RPMI8226 (cell line): ENCODE measurements at places on chromosomes 12 and 14.

GRCh38 chr14:97282210-97283004 lies 485.2 kb downstream of the VRK1 start:
- no peak for DNase-seq

DNA sequence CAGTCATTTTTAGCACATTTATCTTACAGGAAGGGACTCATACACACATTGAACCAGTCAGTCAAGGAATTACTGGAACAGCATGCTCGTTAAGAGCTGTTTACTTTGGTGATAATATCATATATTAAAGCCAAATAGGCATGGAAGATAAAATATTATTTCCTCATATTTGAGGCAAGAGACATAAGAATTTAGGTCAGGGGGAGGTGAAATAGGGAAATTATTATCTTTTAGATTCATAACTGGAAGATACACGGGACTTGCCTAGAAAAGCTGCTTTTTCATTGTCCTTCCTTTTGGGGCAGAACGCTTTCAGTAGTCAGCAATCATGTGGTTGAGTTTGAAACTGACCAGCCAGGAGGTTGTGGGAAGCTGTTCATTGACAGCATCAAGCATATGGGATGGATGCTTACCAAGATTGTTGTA lies 72.5 kb downstream of the NTN4 start:
- DNase-seq = no peak

- DNase-seq = no peak
These were observed 33.2 kb upstream of the HELB start for GRCh38 chr12:66269142-66269541.

GRCh38 chr12:44851586-44851985 lies 24.5 kb downstream of the NELL2 start:
- no peak for DNase-seq

- DNase-seq = no peak
These were observed 54.3 kb upstream of the FRMD6 start for GRCh38 chr14:51597261-51598001.

GRCh38 chr12:104682790-104683279 lies 226.1 kb downstream of the CHST11 start:
- DNase-seq = no peak

DNA sequence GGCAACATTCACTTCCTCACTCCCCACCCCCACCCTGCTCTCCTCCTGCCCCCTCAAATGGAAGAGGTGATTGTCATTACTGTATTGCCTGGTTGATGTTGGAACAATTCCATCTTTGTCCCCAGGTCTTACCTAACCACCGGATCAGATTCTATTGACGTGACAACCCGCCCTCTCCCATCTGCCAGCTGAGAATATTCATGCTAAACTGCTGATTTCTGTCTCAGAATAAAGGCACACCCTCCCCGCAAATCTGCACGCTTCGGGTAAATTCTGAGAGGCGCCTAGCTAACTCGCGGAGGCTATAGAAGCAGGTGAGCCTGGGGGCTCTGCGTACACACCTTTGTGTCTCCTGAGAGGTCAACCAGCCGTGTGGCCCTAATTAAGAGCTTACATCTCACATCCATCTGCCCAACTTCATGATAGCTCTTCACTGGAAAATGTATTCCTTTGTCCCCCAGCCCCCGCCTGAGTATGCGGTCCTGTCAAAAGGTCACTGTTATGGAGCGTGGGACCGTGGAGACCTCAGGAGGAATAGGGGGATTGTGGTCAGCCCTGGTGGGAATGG lies 1054.3 kb downstream of the VRK1 start:
- no peak for DNase-seq

DNA sequence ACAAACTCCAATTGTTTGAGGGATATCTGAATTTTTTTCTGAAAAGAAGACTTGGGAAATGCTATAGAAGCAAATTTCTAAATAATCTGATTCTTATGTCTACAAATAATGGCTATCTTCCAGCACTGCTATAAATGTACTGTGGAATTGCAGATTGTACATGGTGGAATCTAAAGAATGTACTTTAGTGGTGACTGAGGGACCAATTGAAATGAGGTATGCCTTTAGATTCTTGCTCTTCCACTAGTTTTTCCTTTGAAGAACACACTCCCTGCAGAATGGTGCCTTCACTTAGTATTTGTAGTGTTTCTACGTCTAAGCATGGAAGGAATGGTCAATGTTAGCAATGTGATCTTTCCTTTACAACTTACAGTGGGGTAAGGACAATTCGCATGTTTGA lies 11.7 kb upstream of the PRB4 start:
- DNase-seq = no peak

GRCh38 chr12:87848248-87848868 lies 180.8 kb downstream of the C12orf50 start:
- peak; percentile 48 for DNase-seq
